ENCODE measurements at places on chromosomes 4 and X.
A peak's percentile ranks its signal among the peaks of the same experiment; 100 is the strongest.

GRCh38 chr4:115781528-115782146 is 668.2 kb upstream of the NDST4 start:
- no peak for DNase-seq

GRCh38 chr4:3781193-3781886 is 15.2 kb downstream of the ADRA2C start:
- DNase-seq = no peak

- peak; percentile 74 for DNase-seq
These were observed 53.3 kb downstream of the JADE1 start for GRCh38 chr4:128862608-128863311.

- DNase-seq = no peak
These were observed 62.5 kb upstream of the MCUB start for GRCh38 chr4:109497511-109497910.

DNA sequence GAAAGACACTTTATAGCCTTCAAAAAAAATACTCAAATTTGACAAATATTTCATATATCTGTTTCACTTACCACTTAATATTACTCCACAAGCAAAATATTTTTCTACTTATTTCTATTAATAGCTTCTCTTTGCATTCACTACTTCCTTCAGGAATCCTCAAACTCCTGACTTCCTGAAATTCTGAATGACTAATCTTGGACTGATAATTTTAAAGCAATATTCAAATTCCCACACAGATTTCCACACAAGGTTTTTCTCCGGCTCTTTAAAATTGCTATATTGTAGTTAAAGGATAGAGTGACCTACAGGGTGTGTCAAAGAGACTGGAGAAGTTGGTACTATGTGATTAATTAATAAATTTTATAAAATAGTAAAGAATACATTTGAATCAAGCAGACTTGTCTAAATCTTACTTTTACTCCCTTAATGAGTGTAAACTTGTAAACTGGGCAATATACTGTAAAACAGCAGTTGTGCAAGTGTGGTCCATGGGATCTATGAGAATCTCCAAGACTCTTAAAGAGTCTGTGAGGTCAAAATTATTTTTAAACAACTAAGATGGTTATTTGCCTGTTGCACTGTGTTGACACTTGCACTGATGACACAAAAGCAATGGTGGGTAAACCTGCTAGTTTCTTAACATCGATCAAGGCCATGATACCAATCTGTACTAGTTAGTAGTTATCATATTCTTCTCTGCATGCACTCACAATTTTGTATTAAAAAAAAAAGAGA is 44.5 kb downstream of the ANKRD17 start:
- DNase-seq = no peak

DNA sequence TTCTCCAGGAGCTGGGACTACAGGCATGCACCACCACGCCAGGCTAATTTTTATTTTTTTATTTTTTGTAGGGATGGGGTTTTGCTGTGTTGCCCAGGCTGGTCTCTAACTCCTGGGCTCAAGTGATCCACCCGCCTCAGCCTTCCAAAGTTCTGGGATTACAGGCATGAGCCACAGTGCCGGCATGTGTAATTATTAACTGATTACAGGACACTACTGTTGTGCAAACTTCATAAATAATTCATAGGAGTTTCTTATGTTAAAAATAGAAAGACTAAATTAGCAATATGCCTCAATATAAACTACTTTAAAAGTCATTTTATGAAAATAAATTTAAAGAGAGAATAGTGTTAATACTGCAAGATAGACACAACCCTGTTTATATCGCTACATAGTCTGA is 221.9 kb downstream of the SNCA start:
- no peak for DNase-seq

- DNase-seq = no peak
These were observed 37.4 kb downstream of the GPR143 start for GRCh38 chrX:9728261-9728660.

DNA sequence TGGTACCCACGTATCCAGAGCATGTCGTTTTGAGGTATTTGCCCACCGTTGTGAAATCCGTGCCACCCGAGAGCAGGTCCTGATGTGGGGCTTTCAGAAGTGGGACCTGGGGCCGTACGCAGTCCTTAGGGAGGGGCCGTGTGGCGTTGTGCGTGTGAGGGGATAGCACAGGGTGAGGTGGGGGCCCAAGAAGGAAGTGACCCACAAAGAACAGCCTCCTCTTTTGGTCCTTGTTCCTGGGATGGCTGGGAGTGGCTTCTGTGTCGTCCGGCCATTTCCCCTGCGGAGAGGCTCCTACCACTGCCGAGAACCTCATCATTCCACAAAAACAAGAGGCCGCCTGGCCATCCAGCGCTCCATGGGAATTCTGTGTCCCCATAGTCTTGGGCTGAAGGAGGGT is 17.0 kb upstream of the MSANTD1 start:
- no peak for DNase-seq

GRCh38 chr4:131584587-131584986 is 1564.5 kb upstream of the PCDH10 start:
- no peak for DNase-seq

DNA sequence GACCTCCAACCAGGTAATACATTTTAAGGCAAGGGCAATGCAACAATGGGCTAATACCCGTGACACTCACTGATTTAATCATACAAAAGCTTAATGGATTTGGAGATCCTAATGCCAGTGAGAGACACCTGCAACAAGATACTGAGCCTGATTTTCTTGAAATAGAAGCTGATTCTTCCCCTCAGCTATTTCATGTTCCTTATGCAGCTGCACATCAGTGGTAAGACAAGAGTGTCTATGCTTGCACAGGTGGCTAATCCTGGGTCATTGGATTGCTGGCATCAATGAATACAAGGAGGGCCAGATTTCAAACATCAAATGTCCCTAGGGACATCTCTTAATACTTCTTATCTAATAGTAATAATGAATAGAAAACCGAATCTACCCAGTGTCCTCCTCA is 139.7 kb downstream of the PPARGC1A start:
- no peak for DNase-seq

DNA sequence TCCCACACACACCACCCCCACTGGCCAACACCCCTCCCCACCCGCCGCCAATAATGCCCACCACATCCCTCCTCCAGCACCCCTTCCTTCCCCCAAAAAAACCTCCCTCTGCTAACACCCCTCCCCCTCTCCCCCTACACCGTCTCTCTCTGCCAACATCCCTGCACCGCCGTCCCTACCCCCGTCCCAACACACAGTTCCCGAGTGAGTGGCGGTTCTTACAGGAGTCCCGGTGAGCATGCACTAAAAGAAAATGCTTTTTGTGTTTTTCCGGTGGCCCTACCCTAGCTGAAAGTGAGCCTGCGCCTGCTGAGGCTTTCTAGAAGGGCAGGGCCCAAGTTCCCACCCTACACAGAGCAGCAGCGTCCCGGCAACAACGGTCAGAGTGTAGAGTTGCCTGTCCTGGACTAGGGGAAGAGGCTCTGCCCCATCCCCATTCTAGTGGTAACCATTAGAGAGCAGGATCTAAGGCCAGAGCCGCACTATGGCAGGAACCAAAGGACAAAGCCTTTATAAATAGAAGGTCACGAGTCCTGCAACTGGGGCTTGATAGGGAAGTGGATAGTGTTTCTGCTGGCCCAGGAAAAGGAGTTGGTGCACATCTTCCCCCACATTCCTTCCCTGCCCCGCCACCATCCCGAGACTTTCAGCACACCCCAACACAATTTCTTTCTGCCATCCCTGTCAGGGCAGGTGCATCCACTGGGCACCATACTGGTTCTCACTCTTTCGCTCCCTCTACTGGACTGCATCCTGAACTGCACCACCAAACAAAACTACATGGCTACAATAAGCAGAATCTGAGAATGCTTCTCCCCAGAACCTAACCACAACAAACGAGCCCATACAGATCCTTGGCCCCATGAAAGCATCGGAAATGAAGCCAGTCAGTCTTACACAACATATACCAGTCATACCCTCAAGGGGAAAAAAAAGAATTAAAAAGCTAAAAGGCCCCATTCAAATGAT is 78.1 kb upstream of the PAGE3 start:
- DNase-seq = no peak

DNA sequence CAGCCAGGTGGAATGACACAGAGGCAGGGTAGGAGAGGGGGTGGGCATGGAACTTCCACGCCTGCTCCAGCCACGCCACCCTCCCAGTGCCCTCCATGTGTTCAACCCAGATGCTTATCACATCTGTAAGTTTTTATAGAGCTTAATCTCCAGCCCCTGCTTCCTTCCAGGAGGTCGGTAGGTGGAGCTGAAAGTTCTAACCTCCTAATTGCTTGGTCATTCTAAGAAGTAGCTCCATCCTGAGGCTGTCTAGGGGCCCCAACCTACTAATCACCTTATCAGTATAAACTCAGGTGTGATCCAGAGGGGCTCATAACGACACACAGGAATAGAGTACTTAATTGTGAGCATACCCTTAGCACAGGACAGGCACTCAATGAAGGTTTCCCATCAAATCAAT is 18.3 kb downstream of the QDPR start:
- no peak for DNase-seq

- DNase-seq = no peak
These were observed 161.8 kb downstream of the RAP1GDS1 start for GRCh38 chr4:98423009-98423408.

DNA sequence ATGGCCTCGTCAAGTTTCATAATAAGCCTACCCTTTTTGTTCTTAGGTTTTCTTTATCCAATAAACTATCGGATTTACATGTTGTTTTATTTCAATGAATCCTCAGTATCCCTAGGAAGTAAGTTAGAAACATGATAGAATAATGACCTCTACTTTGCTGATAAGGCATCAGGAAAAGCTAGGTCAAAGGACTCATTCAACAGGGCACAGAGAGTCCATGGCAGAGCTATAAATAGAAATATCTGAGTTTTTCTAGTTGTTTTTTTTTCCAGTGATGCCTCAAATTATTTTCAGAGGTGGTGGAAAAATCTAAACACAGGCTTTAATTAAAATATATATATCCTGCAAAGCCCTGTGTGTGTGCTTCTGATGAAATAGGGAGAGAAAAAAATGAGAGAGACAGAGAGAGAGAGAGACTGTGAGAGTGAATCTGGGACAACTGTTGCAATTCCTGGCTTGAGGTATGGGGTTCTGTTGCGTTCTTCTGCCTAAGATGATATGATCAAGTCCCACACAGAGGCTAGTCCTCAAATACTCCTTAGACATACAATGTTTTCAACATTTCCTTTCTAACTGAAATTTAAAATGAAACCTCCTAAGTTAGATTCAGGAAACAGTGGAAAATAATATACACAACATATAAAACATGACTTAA is 139.9 kb downstream of the HDX start:
- no peak for DNase-seq
